Stimulated activated naive CD4-positive, alpha-beta T cell (primary cell): ENCODE measurements at places on chromosomes 7 and 10.
A peak's percentile ranks its signal among the peaks of the same experiment; 100 is the strongest.

- DNase-seq = no peak
Measured at GRCh38 chr7:4716946-4717795, 35.1 kb downstream of the FOXK1 start.

GRCh38 chr7:151852486-151853396 lies 24.2 kb downstream of the PRKAG2 start:
- no peak for DNase-seq

DNA sequence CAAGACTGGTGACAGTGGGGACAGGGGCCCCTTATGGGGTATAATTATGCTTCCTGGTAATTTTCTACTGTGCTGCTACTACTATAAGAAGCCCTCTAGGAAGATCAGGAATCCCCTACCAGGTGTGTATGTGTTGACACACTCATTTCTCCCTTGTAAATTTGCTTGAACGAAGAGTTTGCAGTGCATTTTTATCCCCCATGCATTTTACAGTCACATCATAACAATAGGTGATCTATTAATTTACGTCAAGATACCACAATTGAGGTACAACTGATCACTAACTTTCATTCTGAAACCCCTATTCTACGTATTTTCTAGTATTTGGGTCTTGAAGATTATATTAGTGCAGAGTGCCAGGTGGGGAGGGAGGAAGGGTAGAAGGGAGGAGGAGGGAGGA lies 252.2 kb downstream of the NSUN6 start:
- no peak for DNase-seq

DNA sequence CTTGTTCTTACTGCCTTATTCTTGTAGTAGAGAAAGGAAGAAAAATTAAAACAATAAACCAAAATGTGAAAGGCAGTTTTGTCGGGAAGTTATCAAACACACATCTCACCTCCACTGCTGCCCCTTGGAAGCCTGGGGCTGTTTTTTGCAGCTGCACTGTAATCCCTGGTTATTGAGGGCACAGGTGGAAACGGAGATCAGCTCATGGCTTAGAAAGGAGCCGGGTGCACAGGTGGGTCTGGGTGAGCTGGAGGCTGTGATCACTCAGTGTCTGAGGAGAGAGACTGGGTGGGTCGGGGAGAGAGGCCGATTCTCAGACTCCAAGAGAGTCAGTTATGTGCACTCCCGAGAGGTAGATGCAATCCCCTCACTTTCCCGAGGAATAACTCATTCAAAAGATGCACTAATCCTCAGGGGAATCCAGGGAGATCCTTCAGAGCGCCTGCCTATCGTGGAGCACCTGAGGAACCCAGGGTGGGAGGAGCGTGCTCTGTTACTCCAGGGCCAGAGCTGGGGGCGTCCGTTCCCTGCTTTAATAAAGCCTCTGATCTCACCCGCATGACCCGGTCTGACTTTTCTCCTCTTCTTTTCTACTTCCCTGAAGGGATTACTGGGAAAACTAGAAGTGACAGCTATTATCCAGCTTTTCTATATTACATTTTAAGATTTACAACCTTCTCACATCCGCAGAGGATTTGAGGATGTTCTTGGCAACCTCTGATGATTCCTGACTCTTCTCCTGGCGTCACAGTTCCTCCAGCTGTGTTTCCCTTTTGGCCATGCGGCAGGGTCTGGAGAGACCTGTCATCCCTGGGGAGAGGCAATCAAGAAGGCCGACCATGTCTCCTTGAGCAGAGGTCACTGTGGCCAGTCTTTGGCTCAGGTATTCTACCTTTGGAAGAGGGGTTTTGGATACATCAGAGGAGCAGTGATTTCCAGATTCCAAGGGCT lies 82.1 kb downstream of the CAMK1D start:
- DNase-seq = no peak

GRCh38 chr7:151709141-151710038 lies 167.5 kb downstream of the PRKAG2 start:
- no peak for DNase-seq

DNA sequence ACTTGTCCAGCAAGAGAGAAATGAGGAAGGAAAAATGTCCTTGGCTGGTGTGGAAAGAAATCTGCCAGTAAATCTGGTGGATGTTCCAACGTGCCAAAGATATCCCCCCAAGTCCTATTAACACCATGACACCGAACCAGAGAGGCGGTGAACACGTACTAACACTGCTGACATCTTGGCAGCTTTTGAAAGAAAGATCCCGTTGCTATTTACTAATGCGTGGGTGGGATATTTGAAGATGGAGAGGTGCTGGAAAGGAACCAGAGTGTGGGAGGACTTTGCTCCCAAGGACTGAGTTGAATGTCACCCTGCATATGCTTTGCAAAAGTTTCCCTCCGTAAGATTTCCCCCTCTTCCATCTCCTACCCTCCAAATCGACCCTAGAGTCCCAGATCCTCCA lies 7.9 kb downstream of the CCDC3 start:
- no peak for DNase-seq

GRCh38 chr10:118568327-118568848 lies 27.1 kb downstream of the PRLHR start:
- DNase-seq = peak; percentile 47

DNA sequence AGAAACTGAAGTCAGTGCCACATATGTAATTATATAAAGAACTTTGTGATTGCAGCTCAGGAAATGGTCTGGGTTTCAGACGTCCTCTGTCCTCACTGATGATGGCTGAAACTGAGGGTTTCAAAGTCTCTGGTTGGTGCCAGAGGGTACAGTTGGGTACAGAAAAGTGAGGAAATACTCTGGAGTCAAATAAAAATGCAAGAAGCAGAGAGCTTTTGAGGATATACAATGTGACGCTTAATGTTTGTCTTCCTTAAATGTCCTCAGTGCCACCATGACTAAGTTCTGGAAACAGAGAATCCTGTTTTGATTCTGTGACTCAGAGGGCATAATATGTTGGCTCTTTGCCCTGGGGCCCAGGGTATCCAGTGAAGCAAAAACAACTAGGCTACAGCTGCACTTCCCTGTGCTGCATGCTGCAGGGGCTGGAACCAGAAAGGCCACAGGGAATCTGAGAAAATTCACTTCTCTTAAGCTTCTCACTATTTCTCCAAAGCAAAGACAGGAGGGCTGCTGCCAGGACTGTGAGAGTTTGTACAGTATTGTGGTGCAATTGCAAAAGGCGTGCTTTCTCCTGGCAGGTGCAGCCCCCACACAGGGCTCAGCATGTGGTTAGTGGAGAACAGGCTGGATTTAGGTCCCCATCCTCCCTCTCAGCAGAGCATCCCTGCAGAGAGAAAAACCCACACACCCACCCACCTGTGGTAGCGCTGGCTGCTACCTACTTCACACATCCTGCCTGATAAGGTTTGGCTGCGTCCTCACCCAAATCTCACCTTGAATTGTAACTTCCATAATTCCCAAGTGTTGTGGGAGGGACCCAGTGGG lies 169.5 kb upstream of the SVIL start:
- no peak for DNase-seq

- DNase-seq = no peak
Measured at GRCh38 chr10:119161680-119162451, 3.6 kb downstream of the SFXN4 start.

DNA sequence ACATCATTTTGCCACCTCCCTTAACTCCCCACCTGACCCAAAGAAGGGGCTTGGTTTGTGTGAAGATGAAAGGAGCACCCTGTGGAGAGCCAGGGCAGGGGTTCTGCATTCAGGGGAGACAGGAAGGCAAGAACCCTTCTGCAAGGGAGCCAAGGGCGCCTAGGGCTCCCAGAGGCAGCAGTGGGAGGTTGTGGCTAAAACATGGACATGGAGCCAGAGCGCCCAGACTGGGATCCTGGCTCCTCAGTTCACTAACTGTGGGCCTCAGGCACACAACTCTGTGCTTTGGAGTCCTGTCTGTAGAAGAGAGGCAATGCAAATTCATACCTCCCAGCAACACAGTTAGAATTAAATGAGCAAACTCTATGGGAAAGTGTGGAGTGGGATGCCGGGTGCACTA lies 123.1 kb upstream of the MACROH2A2 start:
- DNase-seq = no peak

GRCh38 chr10:43230909-43231522 lies 35.8 kb downstream of the RASGEF1A start:
- DNase-seq = no peak

DNA sequence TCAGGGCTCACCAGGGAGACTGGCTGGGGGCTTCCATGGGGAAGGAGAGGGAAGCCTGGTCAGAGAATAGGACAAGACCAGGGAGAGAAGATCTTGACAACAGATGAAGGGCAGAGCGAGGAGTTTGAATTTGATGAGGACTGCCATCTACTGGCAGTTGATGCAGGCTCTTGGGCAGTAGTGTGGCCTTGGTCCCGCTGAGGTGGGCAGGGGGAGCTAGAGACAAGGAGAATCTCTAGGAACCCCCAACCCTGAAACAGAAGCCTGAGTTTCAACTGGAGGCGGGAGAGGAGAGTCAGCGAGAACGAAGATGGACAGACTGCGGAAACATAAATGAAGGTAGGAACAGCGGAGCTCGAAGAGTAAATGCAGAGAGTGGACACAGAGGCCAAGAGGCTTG lies 81.0 kb downstream of the PPP1R3C start:
- DNase-seq = no peak

DNA sequence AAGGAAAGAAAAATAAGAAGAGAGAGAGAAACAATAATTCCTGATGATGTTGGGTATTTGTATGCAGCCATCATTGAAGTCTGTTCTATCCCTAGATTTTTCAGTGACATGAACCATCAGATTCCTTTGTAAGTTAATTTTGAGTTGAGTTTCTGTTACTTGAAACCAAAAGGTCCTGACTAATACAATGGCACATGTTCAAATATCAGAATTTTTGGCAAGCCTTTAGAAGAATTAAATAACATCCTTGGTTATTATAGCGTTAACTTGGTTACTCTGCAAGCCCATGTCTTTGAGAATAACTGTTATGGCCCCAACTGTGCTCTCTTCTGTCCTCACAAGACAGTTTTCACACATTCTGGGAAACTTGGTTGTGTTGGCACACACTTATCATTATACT lies 66.5 kb downstream of the SYPL1 start:
- DNase-seq = no peak

GRCh38 chr10:75694790-75695189 lies 263.4 kb downstream of the LRMDA start:
- DNase-seq = no peak

DNA sequence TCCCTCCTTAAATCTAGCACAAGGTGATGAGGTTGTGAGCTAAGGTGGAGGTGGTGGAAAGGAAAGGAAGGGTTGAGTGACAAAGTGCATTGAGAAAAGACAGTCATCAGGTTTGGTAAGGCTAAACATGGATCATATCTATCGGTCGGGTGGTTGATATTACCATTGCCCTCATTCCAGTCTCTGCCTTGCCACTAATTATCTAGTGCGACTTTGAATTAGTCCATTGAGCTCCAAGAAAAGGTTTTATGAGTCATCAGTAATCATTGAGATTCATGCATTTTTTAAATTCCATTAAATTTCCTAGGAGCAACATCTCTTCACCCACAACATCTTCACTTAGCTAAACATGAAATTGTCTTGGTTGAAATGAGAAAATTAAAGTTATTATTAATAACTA lies 68.9 kb upstream of the FRMD4A start:
- DNase-seq = no peak

DNA sequence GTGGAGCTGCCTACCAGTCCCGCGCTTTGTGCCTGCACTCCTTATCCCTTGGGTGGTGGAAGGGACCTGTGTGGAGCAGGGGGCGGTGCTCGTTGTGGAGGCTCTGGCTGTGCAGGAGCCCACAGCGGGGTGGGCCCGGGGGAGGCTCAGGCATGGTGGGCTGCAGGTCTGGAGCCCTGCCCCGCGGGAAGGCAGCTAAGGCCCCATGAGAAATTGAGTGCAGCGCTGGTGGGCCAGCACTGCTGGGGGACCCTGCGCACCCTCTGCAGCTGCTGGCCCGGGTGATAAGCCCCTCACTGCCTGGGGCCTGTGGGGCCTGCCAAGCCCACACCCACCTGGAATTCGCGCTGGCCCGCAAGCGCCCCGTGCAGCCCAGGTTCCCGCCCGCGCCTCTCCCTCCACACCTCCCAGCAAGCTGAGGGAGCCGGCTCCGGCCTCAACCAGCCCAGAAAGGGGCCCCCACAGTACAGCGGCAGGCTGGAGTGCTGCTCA lies 859.6 kb upstream of the KCND2 start:
- DNase-seq = no peak
